ENCODE measurements at places on chromosomes 7 and 10.

- no peak for DNase-seq
Observed at GRCh38 chr10:22386503-22386902, 41.2 kb downstream of the SPAG6 start.

DNA sequence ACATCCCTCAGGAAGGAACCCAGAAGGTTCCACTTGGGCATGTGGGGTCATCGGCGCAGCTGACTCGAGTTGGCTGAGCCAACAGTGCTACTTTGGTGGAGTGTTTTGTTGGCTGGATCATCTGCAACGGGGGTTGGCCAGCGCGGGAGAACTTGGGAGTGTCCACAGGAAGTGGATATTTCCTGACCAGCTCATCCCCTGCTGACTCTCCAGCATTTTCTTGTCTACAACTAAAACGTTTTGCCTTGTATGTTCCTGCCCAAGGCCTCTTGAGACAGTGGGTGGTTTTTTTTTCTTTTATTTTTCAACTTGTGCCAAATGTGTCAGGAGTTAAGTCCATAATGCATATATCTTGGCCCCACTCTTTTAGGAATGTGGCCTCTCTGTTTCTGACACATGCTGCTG, 208.6 kb downstream of the ZNF365 start:
- DNase-seq: no peak

DNA sequence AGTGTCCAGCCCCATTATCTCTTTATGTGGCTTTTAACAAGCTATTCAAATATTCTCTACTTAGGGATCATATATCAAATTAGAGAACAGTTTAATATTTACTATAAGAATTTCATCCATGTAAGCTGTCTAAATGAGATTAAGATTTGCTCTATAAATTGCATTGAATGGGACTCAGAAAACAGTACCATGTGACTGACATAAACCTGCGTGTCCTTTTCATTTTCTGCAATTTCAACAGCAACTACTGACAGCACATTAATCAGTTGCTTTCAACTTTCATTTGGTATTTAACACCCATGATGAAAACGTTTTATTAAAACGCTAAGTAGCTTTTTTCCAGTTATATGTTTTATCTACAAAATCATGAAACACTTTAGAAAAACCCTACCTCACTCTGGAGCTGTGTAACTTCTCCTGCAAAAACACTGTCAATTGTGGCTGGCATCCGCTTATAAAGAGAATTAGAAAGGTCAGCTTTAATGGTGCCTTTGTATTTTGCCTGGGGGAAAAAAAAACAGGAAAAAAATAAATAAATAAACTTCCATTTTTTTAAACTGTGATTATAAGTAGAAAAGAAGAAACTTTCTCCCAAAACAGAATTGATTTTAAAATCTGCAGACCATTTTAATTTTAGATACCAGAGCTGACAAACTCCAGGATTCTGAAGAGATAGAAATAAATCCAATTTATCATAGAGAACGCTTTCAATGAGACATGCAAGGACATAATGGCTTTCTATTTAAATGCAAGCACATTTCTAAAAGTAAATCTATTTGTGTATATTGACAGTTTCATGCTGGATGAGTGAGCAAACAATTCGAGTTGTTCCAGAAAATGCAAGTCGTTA, 9.2 kb downstream of the NEBL start:
- no peak for DNase-seq

GRCh38 chr7:139181404-139181803, 49.6 kb upstream of the UBN2 start:
- no peak for DNase-seq

DNA sequence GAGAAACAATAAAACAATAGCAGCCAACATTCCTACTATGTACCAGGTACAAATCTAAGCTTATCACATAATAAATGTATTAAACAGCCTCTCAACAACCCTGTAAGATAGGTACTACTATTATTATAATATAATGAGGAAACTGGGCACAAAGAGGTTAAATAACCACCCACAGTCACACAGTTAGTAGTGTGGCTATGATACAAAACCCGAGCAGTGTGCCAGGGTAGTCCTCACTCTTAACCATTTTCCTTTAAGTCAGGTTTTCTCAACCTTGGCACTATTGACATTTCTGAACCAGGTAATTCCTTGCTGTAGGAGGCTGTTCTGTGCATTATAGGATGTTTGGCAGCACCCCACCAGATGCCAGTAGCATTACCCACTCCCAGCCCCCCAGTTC, 48.8 kb downstream of the DNAJC1 start:
- DNase-seq: no peak

- no peak for DNase-seq
Observed at GRCh38 chr7:113677811-113678210, 241.0 kb downstream of the PPP1R3A start.

DNA sequence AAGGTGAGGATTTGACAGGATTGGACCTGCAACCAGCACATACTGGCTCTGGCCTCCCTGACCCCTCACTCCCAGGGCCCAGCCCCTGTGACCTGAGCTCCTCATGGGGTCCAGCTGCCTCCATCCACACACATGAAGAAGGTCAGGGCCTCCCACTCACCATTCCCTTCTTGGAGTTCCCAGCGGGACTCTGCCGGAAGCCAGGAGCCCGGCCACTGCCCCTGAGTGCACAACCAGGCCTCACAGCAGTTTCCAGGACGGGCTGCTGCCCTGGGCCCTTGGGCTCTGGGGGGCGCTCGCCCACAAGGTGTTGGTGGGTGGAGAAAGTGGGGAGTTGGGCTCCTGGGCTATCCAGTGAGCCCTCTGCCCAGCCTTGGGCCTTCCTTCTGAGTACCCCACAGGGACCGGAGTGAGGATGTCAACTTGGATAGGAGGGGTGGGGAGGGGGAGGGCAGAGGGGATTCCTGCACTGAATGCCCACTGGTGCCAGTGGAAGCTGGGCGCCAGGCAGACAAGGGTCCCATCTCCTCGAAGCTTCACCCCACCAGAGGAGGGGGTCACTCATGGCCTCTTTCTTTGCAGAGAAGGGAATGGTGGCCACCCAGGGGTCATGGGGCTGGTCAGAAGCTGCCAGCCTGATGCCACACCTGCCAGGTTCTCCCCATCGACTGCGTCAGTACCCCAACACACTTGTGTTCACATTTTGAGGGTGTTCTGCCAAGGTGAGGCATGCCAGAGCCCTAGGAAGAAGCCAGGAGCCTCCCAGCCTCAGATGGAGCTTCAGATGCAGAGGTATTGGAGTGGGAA, 115.3 kb downstream of the PTPN20 start:
- no peak for DNase-seq

- no peak for DNase-seq
Observed at GRCh38 chr10:22339761-22340328, 5.5 kb upstream of the SPAG6 start.

GRCh38 chr7:144575456-144575855, 172.0 kb upstream of the NOBOX start:
- no peak for DNase-seq

DNA sequence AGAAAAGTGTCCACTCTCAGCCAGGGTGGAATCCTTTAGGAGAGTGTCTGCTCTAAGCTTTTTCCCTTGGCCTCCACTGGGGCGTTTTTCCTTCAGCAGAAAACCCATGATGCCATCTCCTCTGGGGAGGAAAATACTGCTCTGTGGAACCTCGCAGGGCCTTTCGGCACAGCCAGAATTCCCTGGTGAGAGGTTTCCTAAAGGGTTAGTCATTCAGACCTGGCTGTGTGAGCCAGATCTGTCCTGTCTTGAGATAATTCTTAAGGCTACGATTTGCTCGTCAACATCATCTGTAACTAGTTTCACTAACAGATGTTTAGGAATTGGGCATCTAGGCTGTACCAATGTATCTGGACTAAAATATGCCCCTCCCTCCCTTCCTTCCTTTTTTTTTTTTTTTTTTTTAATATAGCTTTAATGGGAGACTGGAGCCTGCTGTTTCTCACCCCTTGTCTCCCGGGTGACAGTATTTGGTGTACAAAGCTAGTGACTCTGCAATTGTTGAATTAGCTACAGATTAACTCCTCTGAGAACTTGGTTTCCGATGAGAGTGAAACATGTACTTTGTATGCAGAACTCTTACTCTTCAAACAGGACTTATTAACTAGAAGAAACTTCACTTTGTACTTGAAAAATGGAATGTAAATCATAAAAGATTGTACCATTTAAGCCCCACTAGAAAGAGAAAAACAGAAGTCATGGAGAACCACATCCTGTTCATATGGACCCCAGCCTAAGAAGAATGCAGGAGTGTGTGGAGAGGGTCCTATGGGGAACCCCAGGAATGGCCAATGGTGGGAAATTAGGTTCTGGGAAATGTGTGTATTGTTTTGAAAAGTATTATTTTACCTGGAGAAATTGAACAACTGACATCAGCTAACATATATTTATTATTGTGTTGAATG, 230.9 kb downstream of the CAMK1D start:
- DNase-seq: no peak

GRCh38 chr7:29372351-29373090, 177.9 kb downstream of the CHN2 start:
- DNase-seq: no peak

DNA sequence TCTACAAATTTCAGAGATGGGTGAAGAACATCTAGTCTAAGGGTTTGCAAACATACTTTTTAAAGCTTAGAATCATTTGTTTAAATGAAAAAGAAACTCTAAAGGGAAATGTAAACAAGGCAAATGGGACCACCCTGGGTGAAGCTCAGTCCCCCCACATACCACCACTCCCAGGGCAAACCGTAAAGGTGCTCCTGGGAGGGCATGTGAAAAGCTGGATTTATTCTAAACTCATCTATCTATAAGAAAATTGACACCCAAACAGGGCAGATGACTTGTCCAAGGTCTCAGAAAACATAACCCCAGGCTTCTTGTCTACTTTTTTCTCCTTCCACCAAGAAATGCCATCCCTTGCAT, 223.3 kb upstream of the PRKCQ start:
- DNase-seq: no peak

DNA sequence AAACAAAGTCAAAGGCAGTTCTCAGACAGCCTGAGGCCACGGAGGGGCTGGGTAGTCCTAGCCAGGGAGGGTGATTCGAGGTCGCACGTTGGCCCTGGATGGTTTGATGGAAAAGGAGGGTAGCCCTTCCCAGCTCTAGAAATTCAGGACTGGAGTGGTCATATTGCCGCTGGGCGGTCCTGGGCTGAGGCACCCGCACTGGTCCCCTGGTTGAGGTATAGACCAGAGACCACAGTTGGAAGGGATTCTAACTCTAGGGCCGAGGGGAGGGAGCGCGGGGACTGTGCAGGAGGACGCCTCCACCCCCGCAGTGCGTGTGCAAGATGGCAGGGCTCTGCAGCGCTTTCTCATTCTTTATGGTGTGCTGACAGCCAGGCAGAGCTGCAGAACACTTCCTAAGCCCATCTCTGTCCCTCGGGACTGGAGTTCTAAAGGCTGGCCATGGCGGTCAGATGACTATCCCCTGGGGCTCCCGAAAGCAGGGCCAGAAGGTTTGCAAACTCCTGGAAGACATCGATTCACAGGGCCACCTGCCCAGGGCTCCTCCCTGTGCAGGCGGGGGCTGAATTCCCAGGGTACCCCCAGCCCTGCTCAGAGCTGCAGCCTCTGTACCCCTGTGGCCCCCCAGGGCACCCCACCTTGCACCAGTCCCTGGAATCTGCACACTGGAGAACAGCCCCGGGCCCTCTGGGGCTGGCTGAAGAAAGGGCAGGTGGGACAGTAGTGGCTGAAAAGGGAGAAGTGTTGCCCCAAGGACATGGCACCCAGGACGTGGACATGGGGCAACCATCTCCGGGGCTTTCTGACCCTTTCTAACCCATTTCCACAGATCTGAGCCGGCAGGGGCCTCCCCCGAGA, 51.0 kb upstream of the ELN start:
- no peak for DNase-seq

- no peak for DNase-seq
Observed at GRCh38 chr7:30630986-30631385, 36.3 kb downstream of the GARS1 start.
